CD4-positive, alpha-beta T cell treated with Interleukin-2 at 100 ng/mL for 4 hours (primary cell): ENCODE measurements at places on chromosomes 1 and 21.
A peak's percentile ranks its signal among the peaks of the same experiment; 100 is the strongest.

- no peak for DNase-seq
Observed at GRCh38 chr1:227285745-227286144, 32.5 kb downstream of the CDC42BPA start.

GRCh38 chr1:36865602-36865900 is 168.8 kb downstream of the GRIK3 start:
- no peak for DNase-seq

- DNase-seq = peak; percentile 46
Observed at GRCh38 chr1:213122514-213122929, 71.5 kb downstream of the RPS6KC1 start.

DNA sequence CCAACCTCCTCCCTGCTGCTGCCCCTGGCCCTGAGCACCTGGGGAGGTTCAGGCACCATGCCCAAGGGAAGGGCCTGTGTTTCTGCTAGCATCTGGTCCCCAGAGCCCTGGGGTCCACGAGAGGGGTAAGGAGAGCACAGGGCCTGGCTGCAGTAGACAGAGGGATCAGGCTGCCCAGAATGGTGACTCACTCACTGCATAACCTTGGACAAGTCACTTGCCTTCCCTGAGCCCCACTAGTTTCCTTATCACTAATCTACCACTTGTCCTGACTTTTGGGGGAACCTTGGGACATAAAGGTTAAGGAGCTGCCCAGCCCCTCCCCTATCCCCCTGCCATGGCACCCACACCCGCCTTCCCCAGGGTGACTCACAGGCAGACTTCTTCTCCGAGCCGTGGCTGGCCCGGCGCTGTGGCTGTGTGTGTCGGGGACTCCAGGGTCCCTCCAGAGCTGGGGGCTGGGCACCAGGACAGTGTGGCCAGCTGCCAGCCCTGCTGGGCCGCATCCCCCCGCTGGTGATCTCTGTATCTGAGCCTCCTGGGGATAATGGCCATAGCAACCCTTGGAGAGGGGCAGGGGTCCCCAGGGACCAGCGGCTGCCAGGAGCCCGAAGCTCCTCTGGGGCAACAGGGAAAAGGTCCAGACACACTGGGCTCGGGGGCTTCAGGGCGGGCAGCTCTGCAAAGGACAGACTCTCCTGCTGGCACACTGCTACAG is 4.0 kb downstream of the ARHGEF19 start:
- DNase-seq = no peak
